ENCODE measurements at places on chromosomes 11 and 22.

DNA sequence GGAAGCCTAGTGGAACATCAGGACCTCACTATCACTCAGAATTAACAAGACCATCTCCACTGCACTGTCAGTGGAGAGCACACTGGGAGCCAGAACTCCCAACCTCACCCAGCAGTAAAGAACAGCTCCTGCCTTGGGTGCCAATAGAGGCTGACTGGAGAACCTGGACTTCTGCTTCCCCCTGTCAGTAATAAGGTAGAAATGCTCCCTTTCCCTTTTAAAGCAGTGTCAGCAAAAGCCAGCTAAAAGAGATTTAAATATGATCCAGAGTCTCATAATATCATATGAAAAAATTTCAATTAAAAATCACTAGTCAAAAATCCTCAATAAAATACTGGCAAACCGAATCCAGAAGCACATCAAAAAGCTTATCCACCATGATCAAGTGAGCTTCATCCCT, 82.8 kb downstream of the SPATA19 start:
- no peak for DNase-seq

- DNase-seq = no peak
Observed at GRCh38 chr22:22397875-22398524, 110.5 kb downstream of the ZNF280B start.

GRCh38 chr11:128374026-128374425, 213.3 kb downstream of the ETS1 start:
- DNase-seq = no peak

DNA sequence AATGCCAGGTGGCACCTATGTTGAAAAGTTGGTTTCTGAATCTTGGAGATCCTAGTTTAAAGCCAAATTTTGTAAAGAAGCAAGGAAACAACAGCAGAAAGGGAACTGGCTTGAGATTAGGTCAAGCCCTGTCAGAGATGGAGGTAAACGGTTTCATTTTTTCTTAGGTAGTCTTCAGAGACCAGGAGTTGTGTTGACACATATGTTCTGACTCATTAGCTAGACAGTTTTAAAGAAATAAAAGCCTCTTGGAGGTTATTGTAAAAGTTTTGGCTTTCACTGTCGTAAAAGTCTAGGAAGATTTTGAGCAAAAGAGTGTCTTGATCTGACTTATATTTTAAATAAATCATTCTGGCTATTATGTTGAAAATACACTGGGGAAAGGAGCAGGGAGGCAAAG, 151.5 kb upstream of the CTSC start:
- no peak for DNase-seq

DNA sequence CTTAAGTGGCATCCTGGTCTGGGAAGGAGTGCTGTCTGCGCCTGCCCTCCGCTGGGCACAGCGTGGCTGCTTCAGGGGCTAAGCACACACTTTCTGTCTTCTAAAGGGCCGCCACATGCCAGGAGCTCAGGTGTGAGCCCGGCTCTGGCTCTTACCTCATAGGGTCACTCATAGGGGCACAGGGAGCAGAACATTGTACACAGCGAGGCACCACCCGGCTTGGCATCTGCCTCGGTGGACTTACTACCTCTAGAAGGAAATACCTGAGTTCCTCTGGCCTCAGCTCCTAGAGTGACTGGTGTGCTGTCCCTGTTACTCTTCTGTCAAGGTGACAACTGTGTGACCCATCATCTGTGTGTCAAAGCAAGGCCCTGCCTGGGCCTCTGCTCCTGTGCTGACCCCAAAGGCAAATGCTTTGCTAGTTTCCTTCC, 13.4 kb downstream of the NEAT1 start:
- DNase-seq = no peak

DNA sequence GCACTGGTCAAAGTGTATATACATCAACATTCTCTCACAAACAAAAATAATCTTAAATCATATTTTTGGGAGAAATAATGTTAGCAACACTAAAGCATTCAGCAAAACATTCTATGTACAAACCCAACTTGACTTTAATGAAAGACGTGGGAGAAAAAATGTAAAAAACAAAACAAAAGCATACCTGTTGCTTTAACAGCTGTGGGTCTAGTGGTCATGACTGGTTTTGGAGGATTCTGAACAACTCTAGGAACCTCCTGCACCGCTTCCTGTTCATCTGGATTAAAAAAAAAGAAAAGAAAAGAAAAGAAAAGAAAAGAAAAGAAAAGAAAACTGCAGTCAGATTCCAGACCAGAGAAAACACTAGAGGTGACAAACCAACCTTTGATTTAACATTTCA, 2.1 kb downstream of the FNBP4 start:
- DNase-seq = no peak

DNA sequence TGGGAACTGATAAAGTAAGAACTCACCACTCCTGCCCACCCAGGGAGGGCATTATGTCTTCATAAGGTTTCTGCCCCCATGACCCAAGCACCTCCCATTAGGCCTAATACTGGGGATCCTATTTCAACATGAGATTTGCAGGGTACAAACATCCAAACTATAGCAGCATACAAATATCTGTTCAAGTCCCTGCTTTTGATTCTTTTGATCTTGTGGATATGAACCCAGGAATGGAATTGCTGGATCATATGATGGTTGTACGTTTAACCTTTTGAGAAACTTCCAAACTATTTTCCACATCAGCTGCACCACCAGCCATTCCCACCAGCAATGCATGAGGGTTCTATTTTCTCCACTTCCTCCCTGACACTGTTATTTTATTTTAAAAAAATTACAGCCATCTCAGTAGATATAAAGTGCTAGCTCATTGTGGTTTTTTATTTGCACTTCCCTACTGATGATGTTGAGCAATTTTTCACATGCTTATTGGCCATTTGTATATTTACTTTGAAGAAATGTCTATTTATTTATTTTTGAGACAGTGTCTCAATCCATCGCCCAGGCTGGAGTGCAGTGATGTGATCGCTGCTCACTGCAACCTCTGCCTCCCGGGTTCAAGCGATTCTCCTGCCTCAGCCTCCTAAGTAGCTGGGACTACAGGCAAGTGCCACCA, 7.1 kb upstream of the ATG16L2 start:
- no peak for DNase-seq

DNA sequence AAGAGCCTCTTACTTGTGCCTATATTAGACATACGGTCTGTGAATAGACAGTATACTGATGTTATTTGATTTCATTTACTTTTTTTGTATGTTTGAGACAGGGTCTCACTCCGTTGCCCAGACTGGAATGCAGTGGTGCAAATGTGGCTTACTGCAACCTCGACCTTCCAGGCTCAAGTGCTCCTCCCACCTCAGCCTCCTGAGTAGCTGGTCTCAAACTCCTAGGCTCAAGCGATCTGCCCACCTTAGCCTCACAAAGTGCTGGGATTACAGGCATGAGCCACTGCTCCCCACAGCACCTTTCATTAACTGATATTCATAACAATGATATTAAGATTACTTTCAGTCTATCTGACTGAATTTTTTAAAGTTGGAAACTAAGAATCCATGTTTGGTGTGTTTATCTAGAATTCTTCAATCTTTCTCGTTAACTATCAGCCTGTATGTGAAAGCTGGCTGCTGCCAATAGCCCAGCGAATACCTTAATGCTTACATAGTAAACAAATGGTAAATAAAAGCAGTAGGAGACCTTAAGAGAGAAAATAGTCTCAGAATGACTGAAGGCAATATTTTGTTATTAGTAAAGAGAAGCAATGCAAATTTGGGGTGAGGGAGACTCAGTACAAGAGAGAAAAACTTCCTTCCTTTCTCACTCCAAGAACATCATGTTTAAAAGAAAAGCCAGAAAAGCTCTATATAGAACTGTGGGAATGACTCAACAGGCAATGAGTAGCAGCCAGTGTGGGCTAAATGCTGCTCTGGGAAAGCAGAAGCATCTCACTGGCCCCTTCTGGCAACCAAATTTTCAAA, 101.9 kb downstream of the MRTFA start:
- DNase-seq = no peak

DNA sequence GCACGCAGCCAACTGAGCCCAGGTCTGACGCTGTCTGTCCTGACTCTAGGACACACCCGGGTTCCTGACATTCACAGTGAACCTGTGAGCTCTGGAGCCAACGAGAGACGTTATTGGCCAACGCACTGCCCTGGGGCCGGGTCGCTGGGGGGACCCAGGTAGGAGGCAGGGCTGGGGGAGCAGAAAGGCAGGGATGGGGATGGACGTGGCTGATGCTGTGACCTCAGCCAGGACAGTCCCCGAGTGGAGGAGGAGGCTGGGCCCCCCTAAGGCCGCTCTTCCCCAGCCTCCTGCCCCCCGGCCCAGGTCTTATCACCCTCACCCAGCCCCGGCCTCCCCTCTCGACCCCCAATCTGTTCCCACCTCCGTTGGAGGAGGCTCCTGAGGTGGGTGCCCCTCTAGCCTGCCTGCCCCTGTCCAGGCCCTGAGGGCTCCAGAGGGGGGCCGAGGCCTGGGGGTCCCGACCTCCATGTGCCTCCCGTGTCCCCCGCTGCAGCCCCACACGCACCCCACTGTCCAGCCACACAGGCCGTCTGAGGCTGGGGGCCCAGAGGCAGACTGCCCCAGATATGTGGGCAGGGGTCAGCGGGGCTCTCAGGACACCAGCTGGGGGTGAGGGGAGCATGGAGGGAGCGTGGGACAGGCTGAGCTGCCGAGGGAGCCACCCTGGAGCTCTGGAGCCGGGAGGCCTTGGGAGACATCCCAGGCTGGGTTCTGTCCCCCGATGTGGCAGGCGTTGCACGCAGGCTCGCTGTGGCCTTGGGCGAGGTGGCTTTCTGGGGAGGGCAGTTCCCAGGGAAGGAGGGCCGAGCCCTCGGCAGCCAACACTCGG, 29.2 kb upstream of the MUC5AC start:
- peak; percentile 36 for DNase-seq

- no peak for DNase-seq
Observed at GRCh38 chr11:1560649-1561251, 11.3 kb downstream of the DUSP8 start.

- no peak for DNase-seq
Observed at GRCh38 chr22:37852418-37852817, 3.2 kb downstream of the EIF3L start.
